ENCODE measurements at places on chromosomes 5 and 9.
A peak's percentile ranks its signal among the peaks of the same experiment; 100 is the strongest.

GRCh38 chr5:79932510-79933504, 58.3 kb downstream of the MTX3 start:
- DNase-seq = no peak

GRCh38 chr5:44632344-44632743, 176.4 kb upstream of the MRPS30 start:
- DNase-seq = no peak

DNA sequence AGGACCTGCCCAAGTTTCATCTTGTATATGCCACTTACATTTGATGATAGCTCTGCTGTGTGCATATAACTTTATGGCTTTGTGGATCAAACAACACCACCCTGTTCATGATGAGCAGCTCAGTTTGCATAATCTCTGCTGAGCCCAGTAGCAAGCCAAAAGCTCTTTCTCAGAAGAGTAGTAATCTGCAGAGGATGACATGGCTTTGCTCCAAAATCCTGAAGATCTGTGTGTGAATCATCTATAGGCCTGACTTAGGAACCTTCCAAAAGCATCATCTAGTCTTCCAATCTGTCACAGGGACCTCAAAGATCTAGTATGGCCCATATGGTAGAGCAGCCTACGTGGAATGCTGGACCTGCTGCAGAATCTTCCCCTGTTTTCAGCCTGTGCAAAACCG, 394.6 kb downstream of the PSAT1 start:
- DNase-seq = no peak

DNA sequence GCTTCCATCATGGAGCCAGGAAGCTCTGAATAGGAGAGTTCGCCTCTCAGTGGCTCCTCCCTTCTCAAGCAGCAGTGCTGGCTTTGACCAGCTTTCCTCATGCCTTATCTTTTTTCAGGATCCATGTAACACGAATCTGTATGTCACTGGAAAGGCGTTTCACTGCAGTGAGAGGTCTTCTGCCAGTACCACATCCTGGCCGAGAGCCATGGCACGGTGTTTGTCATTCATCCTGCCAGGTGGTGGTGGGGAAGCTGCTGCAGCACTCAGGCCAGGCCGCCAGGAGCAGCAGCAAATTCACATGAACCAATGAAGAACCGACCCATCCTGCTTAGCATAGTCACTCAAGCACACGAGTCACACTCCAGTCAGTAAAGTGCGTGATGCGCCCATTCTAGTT, 179.0 kb downstream of the FANCC start:
- DNase-seq = no peak

DNA sequence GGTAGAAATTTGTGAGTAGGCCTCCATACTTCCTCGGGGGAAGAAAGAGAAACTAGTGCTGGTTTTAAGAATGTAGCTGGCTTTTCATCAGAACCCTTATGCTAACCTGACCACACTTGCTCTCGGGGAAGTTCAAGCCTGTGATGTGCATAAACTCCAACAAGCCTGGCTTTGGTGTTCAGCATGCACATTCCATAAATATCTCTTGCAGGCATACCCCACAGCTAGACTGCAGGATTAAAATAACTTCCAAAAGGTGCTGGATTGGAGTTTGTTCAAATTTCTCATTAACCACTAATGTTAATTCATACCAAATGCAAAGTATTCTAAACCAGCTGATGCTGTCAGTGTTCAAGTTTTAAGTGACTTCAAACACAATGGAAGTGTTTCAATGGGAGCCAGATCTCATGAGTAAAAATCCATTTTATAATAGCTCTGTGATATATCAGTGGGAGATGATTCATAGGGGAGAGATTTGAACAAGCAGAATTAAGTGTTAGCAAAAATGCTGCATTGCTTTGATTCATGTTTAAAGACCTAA, 79.4 kb downstream of the NPR3 start:
- DNase-seq = peak; percentile 67

GRCh38 chr9:3664044-3664443, 138.2 kb upstream of the RFX3 start:
- DNase-seq = no peak
